ENCODE measurements at places on chromosomes 13 and 19. TPM values are rescaled to one million over a fixed set of nuclear protein-coding genes. Genes with fewer than 3 reads are reported as not detected.

DNA sequence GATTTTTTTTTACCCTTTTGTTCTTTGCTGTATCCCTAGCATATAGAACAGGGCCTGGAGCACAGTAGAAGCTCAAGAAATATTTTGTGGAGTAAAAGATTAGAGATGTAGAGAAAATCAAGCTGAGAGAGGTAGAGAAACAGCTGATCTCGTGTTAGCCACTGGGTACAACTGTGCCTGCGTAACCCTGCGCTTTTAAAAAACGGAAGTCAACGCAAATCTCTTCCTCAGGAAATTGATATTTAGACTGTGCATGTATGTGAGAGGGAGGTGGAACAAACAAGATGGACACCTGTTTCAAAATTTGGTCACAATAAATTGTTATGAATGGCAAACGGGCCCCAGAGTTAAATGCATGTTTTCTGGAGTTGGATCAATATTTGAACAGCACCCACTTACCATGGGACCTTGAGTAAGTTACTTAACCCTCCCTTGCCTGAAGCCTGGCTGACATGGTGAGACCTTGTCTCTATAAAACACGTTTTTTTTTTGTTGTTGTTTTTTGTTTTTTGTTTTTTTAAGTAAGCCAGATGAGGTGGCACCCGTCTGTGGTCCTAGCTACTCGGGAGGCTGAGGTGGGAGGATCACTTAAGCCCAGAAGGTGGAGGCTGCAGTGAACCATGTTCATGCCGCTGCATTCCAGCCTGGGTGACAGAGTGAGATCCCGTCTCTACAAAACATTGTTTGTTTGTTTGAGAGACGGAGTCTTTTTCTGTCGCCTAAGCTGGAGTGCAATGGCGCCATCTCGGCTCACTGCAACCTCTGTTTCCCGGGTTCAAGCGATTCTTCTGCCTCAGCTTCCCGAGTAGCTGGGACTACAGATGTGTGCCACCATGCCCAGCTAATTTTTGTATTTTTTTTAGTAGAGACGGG, 3.3 kb upstream of the EPOR start:
- H3K27me3 ChIP-seq: no peaks in the 10 kb centered on the region
- peak; percentile 72 for DNase-seq
- no peaks in the 10 kb centered on the region for H3K36me3 ChIP-seq
- H3K4me1 ChIP-seq: peaks cover 35% of the 10 kb centered on the region

- H3K27ac ChIP-seq: no peak overlapping the region
- peaks cover 23% of the 10 kb centered on the region for H3K36me3 ChIP-seq
- H3K4me3 ChIP-seq: no peak overlapping the region
- no peaks in the 10 kb centered on the region for H3K27me3 ChIP-seq
Measured at GRCh38 chr19:5966215-5966614, 11.7 kb downstream of the RANBP3 start.

IGFL3 gene
- not detected for polyA plus RNA-seq

DNA sequence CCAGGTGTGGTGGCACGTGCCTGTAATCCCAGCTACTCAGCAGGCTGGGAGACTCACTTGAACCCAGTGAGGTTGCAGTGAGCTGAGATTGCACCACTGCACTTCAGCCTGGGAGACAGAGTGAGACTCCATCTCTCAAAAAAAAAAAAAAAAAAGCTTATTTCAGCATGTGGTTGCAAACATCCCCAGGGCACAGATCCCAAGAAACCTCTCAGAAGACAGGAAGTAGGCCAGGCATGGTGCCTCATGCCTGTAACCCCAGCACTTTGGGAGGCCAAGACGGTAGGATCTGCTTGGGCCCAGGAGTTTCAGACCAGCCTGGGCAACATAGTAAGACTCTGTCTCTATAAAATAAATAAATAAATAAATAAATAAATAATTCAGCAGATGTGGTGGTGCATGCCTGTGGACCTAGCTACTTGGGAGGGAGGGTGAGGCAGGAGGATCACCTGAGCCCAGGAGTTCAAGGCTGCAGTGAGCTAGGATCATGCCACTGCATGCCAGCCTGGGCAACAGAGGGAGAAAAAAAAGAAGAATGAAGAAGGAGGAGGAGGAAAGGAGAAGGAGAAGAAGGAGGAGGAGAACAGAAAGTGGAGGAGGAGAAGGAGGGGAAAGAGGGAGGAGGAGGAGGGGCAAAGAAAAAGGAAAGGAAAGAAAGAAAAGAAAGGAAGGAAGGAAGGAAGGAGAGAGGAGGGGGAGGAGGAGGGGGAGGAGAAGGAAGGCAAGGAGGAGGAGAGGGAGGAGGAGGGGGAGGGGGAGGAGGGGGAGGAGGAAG, 4.3 kb upstream of the LRRC8E start:
- H3K27me3 ChIP-seq: peaks cover 19% of the 10 kb centered on the region
- H3K4me1 ChIP-seq: peaks cover 2% of the 10 kb centered on the region
- no peak overlapping the region for H3K4me3 ChIP-seq
- H3K36me3 ChIP-seq: no peaks in the 10 kb centered on the region
- H3K27ac ChIP-seq: no peak overlapping the region

- no peak overlapping the region for H3K4me3 ChIP-seq
- H3K27ac ChIP-seq: no peak overlapping the region
- H3K27me3 ChIP-seq: no peaks in the 10 kb centered on the region
Measured at GRCh38 chr19:30596268-30596667, 224.1 kb downstream of the ZNF536 start.

DNA sequence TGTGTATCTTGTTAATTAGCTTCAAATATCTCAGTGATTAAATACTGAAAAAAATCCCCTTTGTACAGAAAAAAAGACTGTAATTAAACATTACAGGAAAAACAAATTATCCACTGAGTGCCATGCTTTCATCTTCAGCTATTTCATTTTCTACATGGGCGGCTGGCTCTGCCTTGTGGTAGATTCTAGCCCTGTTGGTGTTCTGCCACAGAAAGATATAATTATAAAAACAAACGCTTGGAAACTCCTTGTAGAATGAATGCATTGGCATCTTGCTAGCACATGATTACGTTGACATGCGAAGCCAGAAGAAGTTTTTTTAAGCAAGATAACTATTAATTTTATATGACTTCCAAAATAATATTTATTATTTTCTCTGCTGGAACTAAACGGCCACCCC, 496.8 kb downstream of the MYO16 start:
- H3K36me3 ChIP-seq: no peaks in the 10 kb centered on the region
- H3K4me1 ChIP-seq: peaks cover 9% of the 10 kb centered on the region
- no peaks in the 10 kb centered on the region for H3K27me3 ChIP-seq
- no peak for DNase-seq

- H3K4me1 ChIP-seq: peaks cover 16% of the 10 kb centered on the region
- peak overlapping the region; percentile 95 for H3K27ac ChIP-seq
- peaks cover 4% of the 10 kb centered on the region for H3K36me3 ChIP-seq
Measured at GRCh38 chr19:52638601-52639000, 446 bp upstream of the ZNF83 start.

SMIM44 gene
- polyA plus RNA-seq: not detected
